ENCODE measurements at places on chromosomes 6 and 20.
A peak's percentile ranks its signal among the peaks of the same experiment; 100 is the strongest.

- DNase-seq = peak; percentile 13
These were observed 25.2 kb downstream of the HLA-A start for GRCh38 chr6:29967379-29968010.

DNA sequence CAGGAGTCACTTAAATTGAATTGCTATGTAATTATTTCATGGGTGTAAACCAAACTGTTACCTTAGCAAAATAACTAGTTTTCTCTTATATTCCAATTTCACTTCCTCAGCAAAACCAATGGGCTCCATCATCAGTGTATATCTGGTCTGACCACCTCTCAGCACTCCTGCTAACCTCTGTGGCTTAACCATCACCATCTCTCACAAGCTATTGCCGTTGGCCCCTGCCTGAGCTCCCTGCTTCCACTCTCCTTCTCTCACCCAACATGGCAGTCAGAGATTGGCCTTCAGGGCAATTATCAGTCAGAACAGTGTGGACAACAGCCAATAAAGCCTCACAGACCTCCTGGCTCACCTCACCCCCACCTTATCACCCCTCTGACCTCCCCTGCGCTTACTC lies 124.0 kb downstream of the CARMIL1 start:
- no peak for DNase-seq

DNA sequence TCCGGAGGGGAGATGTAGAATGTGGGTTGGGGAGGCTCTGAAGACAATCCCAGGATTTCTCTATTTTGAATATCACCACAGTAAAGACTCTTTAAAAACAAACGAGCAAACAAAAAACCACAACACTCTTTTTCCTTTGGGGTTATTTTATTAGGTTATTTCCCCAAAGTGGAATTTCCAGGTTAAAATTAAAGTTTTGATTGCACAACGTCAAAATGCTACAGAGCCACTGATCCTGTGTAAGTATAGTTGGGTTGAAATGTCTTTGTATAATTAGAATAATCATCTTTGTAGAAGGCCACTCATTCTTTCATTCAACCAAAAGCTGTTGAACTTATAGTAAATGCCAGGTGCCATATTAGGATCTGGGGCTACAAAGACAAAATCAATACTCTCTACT lies 19.6 kb upstream of the PIM1 start:
- no peak for DNase-seq

- no peak for DNase-seq
These were observed 109.2 kb downstream of the ARID1B start for GRCh38 chr6:156886409-156886808.

DNA sequence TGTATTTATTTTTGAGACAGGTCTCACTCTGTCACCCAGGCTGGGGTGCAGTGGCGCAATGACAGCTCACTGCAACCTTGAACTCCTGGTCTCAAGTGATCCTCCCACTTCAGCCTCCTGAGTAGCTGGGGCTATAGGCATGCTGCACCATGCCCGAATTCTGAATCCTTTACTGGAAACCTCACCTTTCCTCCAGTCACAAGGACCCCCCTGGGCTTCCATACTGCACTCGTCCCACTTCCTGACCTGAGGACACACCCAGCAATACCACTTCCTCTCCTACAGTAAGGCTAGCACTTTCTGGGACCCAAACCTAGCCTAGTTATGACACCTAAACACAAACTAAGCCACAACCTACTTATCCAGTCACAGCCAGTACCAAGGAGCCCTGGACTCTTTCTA lies 68.2 kb downstream of the FAM217A start:
- DNase-seq = no peak

- no peak for DNase-seq
These were observed 57.2 kb downstream of the PLAGL1 start for GRCh38 chr6:143950875-143951274.

- DNase-seq = no peak
These were observed 97.6 kb upstream of the AKIRIN2 start for GRCh38 chr6:87799651-87800050.
